ENCODE measurements at places on chromosomes 6 and 20.

GRCh38 chr6:21504790-21505189 lies 88.8 kb upstream of the SOX4 start:
- no peak for DNase-seq

- DNase-seq: no peak
These were observed 868.9 kb downstream of the PHF3 start for GRCh38 chr6:64504503-64504902.

- peak; percentile 94 for DNase-seq
These were observed 108.4 kb downstream of the RTN4IP1 start for GRCh38 chr6:106520711-106521401.

DNA sequence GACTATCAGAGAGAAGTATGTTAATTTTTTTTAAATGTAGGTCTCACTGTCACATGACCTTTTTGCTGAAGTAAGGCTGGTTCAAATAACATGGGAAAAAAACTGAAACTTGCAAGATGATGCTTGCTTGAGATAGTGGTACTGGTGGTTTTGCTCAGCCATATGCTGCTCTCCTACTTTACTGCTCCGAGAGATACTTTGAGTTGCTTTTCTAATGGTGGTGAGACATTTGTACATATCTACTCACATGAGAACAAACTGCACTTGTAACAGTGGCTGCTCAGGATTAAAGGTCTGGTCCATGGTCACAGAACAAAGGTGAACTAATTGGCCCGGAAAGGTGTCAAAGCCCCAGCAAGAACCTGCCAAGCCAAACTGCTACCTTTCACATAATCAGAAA lies 106.2 kb upstream of the BEND3 start:
- no peak for DNase-seq

DNA sequence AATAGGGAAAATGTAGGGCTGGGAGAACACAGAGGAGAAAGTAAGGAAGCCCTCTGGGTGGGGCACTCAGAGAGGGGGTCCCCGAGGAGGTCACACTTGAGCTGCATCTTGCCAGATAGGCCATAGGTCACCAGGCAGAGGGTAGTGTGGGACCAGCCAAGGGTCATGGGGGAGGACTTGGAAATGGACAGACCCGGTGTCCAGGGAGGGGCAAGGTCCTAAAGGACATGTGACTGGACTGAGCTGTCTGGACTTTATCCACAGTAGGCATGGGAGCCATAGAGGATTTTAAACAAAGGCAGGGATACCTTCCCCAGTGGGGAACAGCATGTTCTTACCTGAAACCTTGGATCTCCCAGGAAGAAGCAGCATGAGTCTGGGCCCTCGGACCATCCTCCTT lies 266.7 kb downstream of the LRFN2 start:
- no peak for DNase-seq

- no peak for DNase-seq
These were observed 209.8 kb upstream of the FOXA2 start for GRCh38 chr20:22794200-22794599.

DNA sequence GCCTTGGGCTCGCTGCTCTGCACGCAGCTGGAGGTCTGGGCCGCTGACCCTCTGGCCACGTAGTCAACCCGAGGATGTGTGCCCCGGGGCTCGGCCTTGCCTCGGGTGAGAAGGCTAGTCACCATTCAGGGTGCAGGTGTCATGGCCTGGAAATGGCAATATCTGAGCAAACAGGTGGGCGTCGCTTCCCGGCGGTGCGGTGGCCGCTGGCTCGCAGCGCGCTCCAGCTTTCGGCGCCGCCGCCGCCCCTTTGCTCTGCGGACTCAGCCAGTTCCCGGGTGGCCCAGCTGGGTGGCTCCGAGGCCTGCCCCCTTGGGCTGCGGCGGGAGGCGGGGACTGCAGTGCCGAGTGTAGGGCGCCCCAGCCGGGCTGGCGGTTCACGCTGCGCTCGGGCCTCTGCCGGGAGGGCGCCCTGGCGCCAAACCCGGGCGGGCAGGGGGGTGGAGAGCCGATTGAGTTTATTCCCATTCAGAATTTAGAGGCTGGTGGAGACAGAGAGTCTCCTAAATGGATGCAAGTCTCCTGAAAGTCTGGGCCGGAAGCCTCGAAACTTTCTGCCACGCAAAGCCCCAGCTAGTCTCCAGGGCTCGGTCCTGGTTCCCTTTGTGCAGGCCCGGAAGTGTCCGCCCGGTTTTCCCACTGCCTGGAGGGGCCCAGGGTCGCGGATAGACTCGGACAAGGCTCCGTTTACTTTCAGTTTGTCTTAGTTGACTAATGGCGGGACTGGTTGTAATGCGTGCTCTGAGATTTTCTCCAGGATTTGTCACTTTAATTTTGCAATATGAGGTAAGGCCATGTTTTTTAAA lies 11.3 kb upstream of the TFAP2A start:
- no peak for DNase-seq

DNA sequence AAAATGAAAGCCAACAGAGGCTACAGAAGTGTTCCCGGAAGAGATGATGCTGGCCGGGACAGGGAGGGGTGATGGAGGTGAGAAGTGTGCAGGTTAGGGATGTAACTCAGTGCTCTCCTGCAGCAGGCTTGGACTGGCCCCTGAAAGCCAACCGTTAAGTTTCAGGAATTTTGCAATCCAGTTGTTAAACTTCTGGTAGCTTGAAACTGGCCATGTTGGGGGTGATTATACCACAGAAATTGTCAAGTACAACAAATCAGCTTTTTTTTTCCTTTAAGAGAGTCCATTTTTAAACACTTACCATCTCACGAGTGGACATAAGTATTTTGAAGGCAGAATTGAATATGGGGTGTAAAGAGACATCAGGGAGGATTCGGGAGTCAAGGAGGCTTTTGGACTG lies 8.8 kb upstream of the SIRPB1 start:
- no peak for DNase-seq

- DNase-seq: no peak
These were observed 3.6 kb downstream of the ARMH2 start for GRCh38 chr6:24795106-24795505.

- DNase-seq: no peak
These were observed 198.2 kb downstream of the ERMARD start for GRCh38 chr6:169949511-169950097.

- DNase-seq: peak; percentile 61
These were observed 709 bp downstream of the PPP1R16B start for GRCh38 chr20:38805958-38806854.

- DNase-seq: no peak
These were observed 10.6 kb downstream of the KCNK17 start for GRCh38 chr6:39303425-39304153.

DNA sequence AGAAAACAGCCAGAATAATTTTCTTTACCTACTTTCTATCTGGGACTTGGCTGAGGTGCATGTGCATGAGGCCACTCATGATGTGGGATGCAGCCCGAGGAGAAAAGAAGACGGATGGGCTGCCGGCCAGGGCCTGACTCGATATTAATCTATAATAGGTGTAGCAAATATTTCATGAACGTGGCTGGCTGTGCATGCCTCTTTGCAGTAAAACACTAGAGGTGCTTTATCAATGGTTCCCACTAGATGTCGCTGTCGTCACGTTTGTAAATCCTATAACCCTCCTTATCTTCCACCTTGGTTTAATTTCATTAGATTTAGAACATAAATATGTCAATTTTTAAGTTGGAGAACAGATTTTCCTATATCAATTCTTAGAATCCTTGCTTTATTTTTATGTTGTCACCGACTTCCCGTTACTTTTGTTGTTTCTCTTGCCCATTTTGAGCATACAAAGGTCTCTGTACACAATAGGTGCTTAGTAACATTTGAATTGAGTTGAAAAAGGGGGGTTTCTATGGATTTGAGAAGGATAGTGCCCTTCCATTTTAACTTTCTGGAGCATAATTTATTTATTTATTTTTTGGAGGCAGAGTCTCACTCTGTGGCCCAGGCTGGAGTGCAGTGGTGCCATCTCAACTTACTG lies 19.6 kb upstream of the FERMT1 start:
- peak; percentile 66 for DNase-seq

DNA sequence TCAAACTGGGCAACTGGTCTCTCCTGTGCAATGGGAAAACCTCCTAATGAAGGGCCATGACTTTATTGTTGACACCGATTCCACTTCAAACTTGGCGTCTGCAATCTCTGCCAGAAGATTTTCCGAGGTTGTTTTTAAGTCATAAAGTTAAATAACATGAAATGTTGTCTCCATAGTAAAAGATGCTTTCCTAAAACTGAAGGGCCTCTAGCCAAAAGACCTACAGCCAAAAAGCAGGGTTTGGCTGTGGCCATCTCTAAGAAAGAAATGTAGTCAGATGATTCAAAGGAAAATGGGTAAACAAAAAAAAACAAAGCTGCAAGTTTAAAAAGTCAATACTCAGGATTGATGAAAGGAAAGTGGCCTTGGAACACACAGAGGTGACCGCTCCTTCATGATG lies 14.1 kb downstream of the CD93 start:
- no peak for DNase-seq

DNA sequence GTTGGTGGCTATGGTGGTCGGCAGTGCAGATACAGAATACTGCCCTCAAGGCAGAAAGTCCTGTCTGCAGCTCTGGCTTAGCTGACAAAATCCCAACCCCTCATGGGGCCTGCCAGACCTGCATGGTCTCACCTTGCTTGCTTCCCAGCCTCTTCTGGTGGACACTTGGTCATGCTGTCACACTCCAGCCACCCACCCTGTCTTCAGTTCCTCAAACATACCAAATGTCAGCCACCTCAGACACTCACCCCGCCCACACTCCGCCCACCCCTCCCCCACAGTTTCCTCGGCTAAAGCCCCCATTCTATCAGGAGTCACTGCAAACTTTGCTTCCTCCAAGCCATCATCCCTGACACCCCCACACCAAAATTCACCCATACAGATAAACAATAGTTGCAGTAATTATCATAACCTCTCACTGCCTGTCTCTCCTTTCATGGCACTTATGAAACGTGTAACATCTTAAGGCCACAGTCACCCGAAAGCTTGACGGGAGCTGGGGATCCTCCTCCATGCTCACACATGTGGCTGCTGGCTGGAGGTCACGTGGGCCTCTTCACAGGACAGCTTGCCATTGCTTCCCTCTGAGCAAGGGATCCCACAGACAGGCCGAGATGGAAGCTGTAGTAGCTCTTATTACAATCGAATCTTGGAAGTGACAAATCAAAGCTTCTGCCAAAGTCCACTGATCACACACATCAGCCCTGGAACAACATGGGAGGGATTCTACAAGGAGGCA lies 202.2 kb downstream of the PTPRT start:
- DNase-seq: no peak

DNA sequence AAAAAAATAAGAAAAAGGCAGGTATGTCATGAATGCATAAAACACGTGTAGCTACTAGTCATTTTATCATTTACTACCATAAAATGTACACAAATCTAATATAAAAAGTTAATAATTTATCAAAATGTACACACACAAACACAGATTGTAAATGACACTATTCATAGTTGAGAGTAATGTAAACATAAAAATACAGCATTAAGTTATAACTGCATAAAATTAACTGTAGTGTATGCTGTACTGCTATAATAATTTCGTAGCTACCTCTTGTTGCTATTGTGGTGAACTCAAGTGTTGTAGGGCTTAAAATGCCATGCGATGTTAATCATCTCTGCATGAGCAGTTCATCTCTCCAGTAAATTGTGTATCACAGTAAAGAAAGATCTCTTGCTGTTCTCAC lies 170.0 kb downstream of the MRPL14 start:
- no peak for DNase-seq

GRCh38 chr6:24721461-24722215 lies 2.7 kb upstream of the C6orf62 start:
- no peak for DNase-seq

DNA sequence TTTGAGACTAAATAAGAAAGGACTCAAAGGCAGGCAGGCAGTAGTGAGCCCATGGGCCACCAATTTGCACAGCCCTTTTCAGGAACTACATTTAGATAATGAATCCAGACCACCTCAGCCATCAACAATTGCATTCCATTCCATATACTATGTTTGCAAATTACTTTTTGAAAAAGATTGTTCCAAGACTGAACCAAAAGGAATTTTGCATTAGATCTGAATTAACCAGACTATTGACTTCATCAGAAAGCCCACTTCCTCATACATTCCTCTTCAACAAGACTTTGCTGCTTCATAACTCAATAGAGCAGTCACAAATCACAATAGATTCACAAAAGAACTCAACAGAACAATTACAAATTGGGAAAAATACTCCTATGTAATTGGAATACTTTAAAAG lies 229.1 kb downstream of the SIM1 start:
- no peak for DNase-seq

DNA sequence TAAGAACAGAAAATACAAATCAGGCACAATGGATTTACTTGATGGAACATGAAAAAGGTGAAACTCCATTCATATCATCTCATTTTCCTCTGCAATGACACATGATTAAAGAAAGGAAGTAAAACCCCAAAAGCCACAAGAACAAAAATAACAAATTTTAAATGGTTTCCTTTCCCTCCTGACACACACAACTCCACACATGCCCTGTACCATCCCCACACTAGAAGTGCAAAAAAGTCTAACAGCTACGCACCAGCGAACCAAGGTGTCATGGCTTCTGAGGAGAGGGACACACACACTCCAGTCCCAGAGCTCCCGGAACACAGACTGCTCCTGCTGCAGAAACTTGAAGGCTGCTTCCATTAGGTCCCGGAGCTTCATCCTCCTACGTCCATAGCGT lies 25.3 kb downstream of the MDN1 start:
- DNase-seq: peak; percentile 44

- no peak for DNase-seq
These were observed 121.1 kb downstream of the TNFRSF21 start for GRCh38 chr6:47188588-47189021.

DNA sequence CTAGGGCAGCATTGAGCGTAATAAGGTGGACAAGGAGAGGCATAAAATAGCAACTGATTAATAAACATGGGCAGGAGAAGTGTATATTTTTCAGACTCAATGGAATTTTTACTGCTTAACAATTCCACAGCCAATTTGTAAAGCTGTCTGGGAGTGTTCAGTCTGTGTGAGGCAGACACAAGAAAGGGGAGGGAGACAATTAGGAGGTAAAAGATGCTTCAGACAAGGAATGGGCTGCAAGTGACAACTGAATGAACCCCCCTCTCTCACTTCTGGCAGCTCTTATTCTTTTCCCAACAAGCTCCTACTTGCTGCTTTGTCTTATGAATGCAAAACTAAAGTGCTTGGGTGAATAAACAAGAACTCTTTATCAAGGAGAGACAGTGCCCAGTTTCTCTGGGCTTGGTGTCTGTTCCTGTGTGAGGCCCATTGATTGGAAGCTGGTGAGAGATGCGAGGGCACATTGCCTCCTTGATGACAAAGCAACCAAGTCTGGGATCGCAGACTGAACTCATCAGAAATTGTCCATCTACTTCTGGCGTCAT lies 575.3 kb downstream of the RNF144B start:
- no peak for DNase-seq

- DNase-seq: no peak
These were observed 11.3 kb downstream of the SIRPA start for GRCh38 chr20:1906361-1907051.

DNA sequence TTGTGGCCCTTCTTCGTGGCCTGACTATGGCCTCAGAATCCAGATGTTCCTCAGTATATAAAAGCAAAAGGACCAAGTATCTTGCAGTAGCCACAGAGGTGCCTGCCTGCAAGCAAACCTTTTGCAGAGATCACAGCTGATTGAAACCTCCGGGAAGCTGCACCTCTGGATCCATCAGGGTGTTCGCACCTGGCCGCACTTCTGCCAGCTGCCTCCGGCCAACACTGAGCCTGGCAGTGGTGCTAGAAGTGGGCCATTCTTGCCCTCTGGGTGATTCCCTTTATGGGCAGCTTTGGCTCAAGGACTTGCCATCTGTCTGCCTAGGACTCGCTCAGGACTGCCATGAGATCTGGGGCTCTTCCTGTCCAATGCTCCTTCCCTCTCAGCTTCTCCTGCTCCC lies 214.6 kb upstream of the ECI2 start:
- DNase-seq: no peak

GRCh38 chr6:82607998-82608725 lies 244.5 kb downstream of the TPBG start:
- no peak for DNase-seq

- peak; percentile 86 for DNase-seq
These were observed 19.0 kb downstream of the DLL1 start for GRCh38 chr6:170271771-170272314.
